Stimulated activated CD8-positive, alpha-beta memory T cell treated with anti-CD3 and anti-CD28 coated beads, Interleukin-4, amount 100 ng/mL, for 1 hour (primary cell): ENCODE measurements at places on chromosomes 4 and X.

DNA sequence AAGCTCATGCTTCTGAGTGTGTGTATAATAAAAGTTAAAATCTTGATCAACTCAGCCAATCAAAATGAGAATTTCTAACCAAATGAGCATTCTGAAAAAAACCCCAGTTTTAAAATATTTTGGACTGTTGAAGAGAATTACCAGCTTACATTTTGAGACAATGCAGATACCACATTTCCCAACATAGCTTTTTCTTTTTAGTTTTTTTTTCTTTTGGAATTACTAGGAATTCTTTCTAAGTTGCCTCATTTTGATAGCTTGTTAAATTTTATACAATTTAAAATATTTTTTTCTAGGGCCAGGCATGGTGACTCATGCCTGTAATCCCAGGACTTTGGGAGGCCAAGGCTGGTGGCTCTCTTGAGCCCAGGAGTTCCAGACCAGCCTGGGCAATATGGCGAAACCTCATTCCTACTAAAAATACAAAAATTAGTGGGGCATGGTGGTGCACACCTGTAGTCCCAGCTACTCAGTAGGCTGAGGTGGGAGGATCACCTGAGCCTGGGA is 2.2 kb downstream of the RP2 start:
- no peak for DNase-seq

- DNase-seq: no peak
These were observed 198.1 kb downstream of the SOWAHB start for GRCh38 chr4:76699751-76700310.

DNA sequence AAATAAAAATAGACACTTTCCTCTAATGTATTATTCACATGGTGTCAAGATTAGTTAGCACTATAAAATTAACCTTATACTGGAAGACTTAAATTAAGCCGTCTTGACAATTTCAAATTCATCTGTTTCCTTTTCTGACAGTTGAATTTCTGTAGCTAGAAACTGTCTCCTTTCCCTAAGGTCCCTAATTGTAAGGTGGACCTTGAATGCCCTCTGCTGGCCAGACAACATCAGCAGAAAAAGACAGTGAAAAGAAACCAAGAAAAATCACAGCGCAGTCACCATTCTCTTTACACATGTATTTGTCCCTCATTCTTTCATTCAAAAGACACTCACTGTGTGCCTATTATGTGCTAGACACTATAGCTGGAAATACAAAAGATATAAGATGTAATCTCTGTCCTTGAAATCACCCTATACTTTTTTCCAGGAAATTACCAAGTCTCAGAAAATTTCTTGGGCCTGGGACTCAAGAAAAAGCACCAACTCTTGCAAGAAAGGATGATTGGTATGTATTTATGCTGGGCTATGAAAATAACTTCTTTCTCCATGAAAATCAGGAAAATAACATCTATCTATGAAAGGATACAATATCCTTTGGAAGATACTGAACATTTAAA is 32.7 kb upstream of the AMBN start:
- DNase-seq: peak; percentile 5

DNA sequence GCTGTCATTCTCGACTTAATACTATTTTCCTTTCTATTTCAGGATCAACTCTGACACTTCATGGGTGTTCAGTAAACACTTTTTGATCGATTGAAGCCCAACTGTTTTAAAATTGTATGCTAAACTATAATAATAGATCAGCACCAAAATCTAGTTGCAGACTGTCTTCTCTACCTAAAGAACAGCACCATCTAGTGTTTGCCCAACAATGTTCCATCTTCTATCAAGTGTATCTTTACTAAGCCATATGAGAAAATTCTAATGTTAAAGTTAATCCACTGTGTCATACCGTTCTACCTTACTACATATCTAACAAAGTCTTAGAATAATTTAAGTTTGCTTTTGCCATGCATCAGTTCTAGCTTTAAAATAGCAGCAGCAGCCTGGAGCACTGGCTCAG is 113.0 kb upstream of the PRDX4 start:
- no peak for DNase-seq

- DNase-seq: no peak
These were observed 35.3 kb downstream of the ARAP2 start for GRCh38 chr4:36208893-36209473.

GRCh38 chrX:111348429-111348828 is 63.6 kb downstream of the DCX start:
- DNase-seq: no peak

DNA sequence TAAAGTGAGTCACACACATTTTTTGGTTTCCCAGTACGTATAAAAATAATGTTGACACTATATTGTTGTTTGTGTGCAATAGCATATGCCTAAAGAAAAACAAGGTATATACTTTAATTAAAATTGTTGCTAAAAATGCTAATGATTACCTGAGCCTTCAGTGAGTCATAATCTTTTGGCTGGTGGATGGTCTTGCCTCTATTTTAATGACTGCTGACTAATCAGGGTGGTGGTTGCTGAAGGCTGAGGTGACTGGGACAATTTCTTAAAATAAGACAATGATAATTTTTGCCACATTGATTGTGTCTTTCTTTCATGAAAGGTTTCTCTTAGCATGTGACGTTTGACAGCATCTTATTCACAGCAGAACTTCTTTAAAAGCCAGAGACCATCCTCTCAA is 21.0 kb upstream of the ANXA10 start:
- no peak for DNase-seq

DNA sequence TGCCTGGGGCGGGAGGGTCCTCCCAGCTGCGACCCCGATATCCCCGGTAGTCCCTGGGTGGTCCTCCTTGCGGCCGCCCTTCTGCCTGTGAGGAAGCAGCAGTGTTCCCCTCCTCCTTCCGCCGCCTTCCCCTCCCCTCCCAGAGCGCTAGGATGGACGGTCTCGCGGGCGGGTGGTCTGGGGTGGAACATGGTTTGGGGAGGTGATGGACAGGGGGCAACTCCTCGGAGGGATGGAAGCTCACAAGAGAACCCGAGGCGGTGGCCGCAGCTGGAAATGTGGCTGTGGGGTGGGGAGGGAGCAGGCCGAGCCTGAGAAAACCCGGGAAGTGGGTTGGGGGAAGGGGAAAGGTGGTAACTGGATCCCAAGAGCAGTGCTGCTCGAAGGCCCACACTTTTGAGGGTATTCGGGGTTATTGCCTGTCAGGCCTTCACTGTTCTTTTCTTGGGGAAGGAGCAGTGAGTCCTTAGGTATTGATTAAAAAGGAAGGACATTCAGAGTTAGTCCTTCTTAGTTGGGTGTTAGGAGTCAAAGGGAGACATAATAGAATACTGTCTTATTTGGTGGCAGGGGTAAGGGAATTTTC is 581 bp downstream of the UBE2K start:
- peak; percentile 5 for DNase-seq

DNA sequence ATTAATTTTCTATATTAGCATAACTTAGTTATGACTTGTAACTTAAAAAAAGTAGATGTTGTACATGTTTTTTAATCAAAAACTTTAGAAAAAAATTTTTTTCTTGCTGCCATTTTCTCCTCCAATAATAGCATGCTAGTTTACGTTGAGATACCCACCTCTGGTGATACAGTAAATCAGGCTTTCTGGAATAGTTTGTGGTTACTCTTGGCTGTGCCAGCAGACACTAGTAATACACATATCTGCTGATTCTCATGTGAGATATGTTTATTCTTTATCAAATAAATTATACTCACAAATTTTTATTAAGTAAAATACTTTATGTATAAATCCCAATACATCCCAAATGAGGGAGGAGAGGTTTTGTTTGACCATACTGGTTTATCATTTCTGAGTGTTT is 117.3 kb downstream of the KLHL8 start:
- DNase-seq: no peak

GRCh38 chr4:58514299-58514698 is 1404.1 kb upstream of the IGFBP7 start:
- no peak for DNase-seq

DNA sequence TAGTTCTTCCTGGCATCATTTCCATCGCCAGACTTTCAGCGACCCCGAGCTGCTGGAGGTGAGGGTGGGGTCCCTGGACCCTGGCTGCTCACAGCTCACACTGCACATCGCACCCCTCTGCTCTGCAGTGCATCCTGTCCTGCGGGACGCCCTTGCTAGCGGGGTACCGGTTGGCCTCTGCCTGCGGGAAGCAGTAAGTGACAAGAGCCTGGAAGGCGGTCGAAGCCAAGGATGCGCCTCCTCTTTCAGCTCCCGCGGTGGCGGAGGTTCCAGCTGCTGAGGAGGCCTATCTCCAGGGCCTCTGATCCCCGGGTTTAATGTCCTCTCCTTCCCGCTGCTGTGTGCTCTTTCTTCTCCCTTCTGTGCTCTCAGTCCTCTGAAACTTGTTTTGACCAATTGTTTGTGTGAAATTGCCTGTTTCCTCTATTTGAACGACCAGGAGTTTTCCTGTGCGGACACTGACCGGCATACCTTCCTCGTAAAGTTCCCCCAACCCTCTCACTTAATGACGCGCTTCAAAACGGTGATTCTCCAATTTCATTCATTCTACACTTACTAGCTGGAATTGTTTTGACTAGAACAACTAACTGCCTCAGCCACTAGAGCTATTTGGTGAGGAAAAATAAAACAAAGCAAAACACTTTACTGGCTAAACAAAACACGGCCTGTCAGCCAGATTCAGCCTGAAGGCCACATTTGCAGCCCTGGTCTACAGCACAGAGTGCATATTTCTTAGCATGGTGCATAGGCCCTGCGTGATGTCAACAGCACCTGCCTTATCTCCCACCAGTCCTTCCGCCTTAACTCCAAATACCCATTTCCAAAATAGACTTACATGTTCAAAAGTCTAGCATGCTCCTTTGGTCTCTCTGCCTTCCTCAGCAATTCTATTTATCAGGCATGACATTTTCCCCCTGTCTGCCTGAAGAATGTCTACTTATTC is 28.0 kb downstream of the MGAT4D start:
- DNase-seq: no peak

DNA sequence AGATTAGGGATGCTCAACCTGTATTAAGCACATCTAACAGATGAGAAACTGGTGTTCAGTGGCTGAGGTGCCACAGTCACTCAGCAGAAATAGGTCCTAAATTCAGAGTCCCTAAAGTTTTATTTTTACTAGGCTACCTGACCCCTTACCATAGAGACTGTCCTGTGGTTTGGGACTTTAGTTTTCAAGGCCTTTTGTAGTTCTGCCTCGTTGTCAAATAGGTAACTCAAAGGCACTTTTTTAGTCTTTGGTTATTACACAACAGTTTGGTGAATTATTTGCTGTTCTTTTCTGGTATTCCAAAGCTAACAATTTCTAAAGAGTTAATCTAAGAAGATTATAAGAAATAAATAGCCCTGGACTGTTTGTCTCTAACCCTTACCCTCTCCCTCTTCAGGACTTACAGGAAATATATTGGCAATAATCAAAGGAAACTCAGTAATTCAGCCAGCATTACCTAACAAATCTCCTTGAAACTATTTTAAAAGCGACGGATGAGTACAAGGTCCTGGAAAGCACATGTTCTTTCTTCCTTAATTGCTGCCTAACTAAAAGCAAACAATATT is 12.8 kb upstream of the SERTM2 start:
- DNase-seq: no peak

- no peak for DNase-seq
These were observed 454.5 kb upstream of the PCDH7 start for GRCh38 chr4:30265716-30266115.

DNA sequence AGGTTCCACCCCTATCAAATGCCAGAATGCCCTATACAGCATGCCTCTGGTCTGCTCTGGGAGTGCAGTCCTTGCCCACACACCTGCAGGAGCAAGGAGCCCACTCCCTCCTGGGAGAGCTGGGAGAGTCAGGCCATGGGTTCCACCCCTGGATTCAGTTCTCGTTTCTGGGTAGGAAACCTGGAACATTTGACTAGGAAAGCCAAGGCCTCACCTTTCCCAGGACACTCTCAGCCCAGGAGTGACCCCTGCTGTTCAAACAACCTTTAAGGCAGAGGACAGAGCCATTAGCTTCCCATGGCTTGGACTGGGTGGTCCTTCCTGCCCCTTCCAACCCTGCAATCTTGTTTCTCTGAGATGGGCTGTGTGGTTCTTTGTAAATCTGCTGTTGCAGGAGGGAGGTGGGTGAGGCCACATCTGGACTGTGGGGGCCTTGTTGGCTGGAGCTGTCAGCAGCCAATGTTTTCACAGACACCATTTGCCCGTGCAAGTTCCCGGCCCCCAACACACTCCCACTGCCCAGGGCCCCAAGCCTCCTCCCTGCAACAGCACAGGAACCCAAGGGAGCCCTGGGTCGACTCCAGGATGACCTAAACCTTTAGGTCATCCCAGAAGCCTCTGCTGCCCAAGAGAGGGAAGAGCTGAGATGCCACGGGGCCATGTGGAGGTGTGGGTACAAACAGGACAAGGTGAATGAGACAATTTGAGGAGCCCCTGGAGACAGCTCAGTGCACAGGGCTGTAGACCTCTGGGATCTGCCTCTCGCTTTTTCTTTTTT is 104.4 kb downstream of the PJA1 start:
- DNase-seq: no peak

DNA sequence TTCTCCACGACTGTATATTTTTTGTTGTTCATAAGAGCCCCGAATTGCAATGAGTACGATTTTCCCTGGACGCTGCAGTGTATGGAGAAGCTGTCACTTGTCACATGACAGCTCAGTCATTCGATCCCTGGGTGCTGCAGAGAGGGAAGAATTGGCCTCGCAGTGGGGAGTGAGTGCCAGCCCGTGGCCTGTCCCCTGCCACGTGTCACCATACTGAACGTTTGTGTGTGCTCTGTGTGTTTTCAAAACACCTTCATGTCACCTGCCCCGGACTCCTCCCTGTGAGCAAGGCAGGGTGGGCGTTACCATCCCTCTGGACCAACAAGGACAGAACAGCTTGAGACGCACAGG is 77.9 kb downstream of the TBL1X start:
- DNase-seq: no peak

DNA sequence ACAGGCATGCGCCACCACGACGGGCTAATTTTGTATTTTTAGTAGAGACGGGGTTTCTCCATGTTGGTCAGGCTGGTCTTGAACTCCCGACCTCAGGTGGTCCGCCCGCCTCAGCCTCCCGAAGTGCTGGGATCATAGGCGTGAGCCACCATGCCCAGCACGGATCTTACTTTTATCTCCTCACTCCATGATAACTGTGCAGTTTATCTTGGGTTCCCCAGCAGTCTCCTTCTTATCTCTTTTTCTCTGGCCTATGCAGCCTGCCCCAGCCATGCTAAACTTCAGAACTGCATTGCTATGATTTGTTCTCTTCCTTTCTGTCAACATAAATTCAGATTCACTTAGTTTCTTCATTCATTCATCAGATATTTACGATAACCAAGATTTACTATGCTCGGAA is 22.4 kb downstream of the PAGE1 start:
- DNase-seq: no peak

GRCh38 chrX:155270969-155271368 is 6.7 kb upstream of the RAB39B start:
- no peak for DNase-seq

GRCh38 chr4:75015627-75016026 is 82.7 kb downstream of the PARM1 start:
- DNase-seq: no peak

- DNase-seq: no peak
These were observed 200.2 kb downstream of the CLCN4 start for GRCh38 chrX:10356979-10357378.
